SW 1271 (cell line): ENCODE measurements at places on chromosomes 4 and X.

- DNase-seq = no peak
These were observed 463.1 kb downstream of the PCDH7 start for GRCh38 chr4:31183256-31183655.

DNA sequence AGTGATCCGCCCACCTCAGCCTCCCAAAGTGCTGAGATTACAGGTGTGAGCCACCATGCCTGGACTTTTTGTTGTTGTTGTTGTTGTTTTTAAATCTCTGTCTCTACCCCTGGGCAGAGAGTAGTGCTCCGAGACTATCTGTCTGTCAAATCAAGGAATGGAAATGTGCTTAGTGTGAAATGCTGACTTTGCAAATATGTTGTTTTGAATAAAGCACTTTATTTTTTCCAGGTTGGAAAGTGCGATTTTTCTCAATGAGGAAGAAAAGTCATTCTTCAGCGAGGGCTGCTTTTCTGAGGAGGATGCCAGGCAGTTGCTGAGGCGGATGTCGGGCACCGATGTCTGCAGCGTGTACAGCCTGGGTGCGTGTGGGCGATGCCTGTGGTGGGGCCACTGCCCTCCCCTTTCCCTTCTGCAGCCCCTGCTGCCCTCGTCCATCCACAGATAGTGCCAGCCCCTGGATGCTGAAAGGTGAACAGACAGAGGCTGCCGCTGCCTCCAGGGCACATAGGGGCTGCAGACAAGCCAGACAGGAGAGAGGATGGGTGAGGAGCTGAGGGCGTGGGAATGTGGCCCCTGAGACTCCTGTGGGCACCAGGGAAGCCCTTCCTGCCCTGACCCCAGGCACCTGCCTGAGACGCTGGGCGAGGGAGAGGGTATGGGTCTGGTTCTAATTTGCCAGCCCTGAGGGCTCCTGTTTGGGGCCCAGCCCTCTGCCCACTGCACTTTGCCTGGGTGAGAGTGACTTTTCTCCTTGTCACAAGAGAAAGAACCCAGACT lies 23.7 kb downstream of the SH3TC1 start:
- DNase-seq = no peak

- DNase-seq = no peak
These were observed 52.2 kb upstream of the C1QTNF7 start for GRCh38 chr4:15375667-15376066.

- DNase-seq = no peak
These were observed 42.4 kb downstream of the HTR2C start for GRCh38 chrX:114626323-114626722.

GRCh38 chrX:15856222-15856587 lies 1.6 kb upstream of the AP1S2 start:
- DNase-seq = no peak

GRCh38 chrX:30304866-30305265 lies 4.3 kb downstream of the NR0B1 start:
- no peak for DNase-seq

DNA sequence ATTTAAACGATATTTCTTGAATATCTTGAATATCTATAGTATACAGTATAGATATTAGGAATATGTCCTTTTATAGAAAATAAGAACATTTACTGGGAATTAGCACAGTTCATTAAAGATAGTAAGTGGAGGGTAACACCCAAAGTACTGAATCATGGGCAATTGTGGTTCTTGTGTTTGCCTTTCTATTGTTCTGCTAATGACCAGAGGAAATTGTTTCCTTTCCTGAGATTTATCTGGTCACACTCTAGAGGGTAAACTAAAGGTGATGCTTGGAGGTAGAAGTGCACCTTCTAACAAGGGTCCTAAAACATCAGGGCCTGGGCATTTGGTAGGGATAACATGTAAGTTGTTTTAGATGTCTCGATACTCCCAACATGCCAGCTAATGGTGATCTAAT lies 241.3 kb upstream of the SFRP2 start:
- DNase-seq = no peak

GRCh38 chr4:79273915-79274314 lies 51.9 kb downstream of the NAA11 start:
- no peak for DNase-seq

DNA sequence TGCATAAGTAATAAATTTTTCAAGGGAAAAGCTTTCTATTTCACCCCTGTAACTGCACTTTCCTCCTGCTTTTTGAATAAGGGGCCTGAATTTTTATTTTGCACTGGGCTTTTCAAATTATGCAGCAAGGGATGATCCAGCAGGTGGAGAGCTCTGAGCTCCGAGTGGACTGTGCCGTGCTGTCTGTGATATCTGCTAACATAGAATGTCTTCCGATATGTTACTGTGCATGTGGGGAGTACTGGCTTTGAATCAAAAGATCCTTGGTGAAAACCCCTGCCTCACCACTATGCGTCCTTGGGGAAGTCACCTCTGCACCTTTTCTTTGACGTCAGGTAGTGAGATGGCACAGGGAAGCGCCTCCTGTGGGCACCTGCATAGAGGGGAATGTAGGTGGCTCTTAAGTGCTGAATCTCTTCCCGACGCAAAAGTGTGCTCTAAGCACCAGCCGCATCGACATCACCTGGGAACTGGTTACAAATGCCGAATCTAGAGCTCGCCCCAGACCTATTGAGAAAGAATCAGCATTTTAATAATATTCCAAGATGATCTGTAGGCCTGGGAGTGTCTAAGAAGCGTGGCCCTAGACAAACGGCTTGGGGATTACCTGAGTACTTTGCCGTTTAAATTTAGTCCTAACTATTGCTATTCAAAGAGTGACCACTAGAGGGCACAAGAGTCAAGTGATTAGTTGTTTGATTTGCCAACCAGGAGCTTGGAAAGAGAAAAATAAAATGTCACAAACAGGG lies 19.2 kb upstream of the WFS1 start:
- peak; percentile 27 for DNase-seq

- no peak for DNase-seq
These were observed 59.3 kb upstream of the SH3RF1 start for GRCh38 chr4:169330095-169330494.

DNA sequence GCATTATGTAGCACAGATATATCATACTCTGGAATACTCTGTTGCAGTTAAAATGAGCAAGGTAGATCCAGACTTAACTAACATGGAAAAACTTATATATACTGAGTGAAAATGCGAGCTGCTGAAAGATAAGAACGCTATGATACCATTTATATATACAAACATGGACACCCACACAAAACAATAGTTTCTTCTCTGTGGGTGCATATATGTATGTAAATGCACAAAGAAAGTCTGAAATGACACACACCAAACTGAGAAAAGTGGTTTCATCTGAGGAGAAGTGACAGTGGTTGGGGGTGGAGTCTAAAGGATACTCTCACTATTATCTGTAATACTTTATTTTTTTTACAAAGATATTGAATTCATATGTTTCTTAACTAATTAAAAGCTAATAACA lies 12.2 kb upstream of the FGF2 start:
- no peak for DNase-seq

DNA sequence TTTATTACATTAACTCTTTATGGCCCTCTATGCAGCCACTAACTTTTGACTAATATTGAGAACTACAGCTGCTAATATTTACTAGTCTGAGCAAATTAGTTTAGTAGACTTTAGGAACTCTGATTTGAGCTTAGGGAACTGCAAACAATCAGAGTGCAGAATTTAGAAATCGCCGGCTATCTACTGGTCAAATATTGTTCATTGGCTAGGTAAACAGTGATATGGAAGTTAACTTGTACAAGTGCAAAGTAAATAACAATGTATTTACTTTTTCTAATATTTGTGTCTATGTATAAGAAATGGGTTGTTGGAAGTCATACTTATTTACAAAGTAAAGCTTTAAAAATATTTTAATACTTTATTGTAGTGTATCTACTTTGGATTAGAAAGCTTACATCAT lies 279.6 kb downstream of the CFAP299 start:
- DNase-seq = no peak

DNA sequence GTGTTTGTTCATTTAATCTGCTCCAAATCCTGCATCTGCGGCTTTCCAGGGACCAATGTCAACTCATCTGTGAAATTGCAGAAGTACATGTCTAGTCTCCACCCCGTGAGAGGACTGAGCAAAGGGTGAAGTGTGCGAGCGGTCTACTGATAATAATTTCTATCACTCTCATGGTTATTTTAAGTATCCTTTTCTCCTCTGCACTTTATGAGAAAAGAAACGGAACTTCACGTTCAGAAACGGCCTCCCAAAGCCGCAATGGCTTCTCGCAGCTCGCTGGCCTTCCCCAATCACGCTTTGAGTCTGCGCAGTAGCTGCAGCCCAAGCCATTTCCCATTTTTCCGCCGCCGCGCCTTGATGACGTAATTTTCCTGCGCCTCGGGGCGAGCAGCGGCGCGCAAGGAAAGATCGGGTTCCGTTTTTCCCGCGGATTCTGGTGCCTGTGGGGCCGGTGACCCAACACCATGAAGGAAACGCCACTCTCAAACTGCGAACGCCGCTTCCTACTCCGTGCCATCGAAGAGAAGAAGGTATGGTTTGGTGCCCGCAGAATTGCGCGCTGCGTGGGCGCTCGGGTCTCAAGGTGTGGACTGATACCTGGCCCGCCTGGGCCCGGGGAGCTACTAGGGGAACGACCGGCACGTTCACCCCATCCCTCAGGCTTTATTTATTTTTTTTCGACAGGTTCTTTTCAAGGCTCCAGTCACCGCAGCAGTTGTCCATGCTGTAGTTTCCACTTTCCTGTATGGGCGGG lies at the start of gene EXOSC9:
EXOSC9 (plus strand) TSS at position 363 of the 754 bp plus-strand sequence; CDS start at position 465, 102 bp downstream.
- peak; percentile 38 for DNase-seq

GRCh38 chr4:71074452-71075299 lies 81.2 kb downstream of the DCK start:
- DNase-seq = no peak

DNA sequence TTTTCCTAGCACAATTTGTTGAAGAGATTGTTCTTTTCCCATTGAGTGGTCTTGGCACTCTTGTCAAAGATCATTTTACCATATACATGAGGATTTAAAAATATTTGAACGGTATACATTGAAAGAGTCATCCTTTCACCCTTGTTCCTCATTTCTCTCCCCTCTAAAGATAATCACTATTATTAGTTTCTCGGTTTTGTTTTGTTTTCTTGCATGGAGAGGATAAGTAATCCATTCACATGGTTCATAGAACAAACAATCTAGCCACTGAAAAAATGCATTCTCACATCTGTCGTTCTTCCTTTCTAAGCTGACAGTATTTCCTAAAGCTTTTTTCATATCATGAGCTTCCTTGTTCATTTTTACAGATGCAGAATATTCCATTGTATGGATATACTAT lies 39.2 kb upstream of the MSMO1 start:
- DNase-seq = no peak

DNA sequence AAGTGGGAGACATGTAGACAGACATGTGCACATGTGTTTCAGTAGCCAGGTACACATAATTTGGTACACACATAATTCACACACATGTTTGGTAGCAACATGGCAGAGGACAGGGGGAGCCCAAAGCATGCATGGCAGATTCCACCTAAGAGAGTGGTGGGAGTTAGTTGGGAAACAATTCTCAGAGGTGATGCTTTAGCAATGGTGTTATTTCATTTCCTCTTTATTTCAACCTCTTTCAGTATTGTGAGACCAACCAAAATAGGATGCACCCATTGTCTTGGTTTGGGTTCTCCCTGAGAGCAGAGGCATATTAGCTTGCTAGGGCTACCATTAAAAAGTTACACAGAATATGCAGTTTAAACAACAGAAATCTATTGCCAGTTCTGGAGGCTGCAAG lies 92.2 kb upstream of the ANXA3 start:
- no peak for DNase-seq

DNA sequence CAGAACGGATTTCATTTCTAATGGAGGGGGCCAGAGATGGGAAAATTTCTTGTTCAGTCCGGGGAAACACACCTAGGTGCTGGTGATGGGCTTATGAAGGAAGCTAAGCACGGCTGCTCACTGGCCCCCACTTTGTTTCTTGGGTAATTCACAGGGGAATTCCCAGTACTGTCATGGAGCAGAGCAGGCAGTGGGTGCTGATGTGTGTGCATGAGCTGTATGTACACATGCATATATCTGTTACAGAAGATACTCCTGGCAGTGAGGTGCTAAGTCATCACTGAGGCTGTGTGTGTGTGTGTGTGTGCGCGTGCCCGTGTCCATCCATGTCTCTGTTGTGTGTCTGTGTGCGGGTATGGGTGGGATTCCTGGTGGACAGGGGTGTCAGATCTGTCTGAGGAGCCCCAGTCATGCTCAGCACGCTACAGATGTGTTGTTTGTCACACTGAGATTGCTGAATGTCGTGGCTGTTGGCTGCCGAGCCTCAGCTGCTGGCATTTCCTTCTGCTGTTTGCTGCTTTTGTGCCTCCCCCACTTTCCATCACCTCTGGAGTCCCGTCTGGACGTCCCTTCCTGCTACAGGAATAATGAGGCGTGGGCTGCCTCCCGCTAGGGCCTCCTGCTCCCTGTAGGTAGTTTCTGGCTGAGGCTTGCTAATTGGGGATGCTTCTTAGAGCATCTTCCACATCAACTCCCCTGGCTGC lies 53.3 kb downstream of the JADE1 start:
- no peak for DNase-seq

- DNase-seq = no peak
These were observed 1453.3 kb downstream of the PCDH18 start for GRCh38 chr4:136078976-136079375.

DNA sequence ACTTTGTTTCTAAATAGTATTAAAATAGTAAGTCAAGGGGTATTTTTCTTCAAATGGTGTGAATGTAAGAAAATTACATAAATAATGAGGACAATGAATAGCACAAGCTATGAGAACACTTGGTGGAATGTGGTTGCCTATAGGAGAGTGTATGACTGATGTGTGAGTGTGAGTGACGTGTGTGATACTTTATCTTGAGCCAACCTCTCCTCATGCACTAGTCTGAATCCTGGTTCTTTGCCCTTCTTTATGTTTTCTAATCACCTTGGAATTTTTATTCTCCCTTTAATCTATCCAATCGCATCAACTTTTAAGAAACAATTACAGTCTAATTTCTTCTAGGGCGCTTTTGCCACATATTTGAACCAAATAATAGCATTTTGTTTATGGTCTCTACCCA lies 98.2 kb downstream of the YIPF7 start:
- DNase-seq = no peak
